Temporal lobe (tissue), 4 donors: ENCODE measurements at places on chromosomes 4 and X. TPM values are rescaled to one million over a fixed set of nuclear protein-coding genes. Genes with fewer than 3 reads are reported as not detected.

The GUCY2F gene
- total RNA-seq: under 0.01 TPM

The DOK7 gene
- total RNA-seq: 0.49 TPM

The PAGE4 gene
- not detected for total RNA-seq

The EFHC2 gene
- 2.2 TPM for total RNA-seq

The PLS3 gene
- 83.6 TPM for total RNA-seq

The EXOC1L gene
- not detected for total RNA-seq
